NCI-H226 (cell line): ENCODE measurements at places on chromosomes 2 and 18.

DNA sequence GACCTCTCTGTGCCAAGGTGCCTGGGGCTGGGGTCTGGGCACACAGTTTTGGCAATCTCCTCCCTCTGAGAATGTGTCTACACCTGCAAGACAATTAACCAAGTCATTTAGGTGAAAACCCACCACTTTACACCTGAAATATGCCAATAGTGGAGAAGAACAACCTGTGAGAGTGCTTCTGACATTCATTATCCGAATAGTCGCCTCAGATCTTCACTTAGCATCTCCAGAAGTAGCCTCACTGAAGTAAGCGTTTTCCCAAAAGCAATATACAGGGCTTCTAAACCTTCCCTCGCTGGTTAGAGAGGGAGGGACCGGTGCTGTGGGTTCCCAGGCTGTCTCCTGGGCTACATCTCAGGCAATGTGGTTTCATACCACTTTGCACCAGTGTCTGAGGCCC lies 173.5 kb downstream of the DDX1 start:
- no peak for DNase-seq

GRCh38 chr2:219496825-219497494 lies 1.7 kb upstream of the GMPPA start:
- no peak for DNase-seq

DNA sequence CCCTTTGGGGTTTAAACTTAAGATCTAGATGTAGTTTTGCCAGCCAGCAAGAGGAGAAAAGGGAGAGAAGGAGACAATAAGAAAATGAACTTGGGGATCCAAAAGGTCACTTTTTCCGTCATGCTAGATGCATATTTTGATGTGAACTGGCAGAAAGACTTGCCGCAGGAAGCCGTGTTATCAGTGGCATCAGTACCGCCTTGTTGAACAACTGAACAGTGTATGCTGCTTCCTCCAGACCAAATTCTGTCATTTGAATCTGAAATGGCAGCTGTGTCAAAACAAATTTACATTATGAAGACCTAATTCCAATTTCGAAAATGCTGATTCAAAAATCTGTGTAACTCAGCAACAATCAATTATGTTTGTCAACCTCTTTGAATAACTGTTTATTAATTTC lies 42.1 kb downstream of the TMEM200C start:
- DNase-seq, result no peak

DNA sequence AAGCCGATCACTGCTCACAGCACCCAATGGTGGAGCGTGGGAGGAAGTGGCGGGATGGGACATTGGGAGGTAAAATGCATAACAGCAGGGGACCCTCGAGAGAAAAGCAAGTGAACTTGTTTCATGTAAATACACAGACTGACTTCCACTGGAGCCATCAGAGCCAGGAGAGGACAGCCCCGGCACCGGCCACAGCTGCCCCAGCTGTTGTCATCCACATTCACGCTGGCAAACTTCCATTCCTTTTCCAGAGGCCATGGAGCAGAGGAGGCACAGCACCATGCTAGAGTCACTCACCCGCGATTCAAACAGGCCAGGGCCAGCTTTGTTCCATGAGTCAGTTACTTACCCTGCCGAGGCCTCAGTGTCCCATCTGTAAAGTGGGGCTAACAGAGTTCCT lies 610.9 kb upstream of the SALL3 start:
- DNase-seq, result no peak
